Prostate gland (tissue), 2 donors: ENCODE measurements at places on chromosomes 1 and 21. TPM values are rescaled to one million over a fixed set of nuclear protein-coding genes. Genes with fewer than 3 reads are reported as not detected.
A peak's percentile ranks its signal among the peaks of the same experiment; 100 is the strongest.

Gene NBPF4
- 1.8 TPM for total RNA-seq

- no peak for DNase-seq
Observed at GRCh38 chr1:183226361-183226760, 40.3 kb downstream of the LAMC2 start.

- no peak for DNase-seq
Observed at GRCh38 chr1:211800925-211801607, 29.5 kb downstream of the LPGAT1 start.

Gene CLCA1
- total RNA-seq: 0.34 TPM

GRCh38 chr1:33317354-33317753 lies 3.5 kb downstream of the A3GALT2 start:
- DNase-seq: no peak

DNA sequence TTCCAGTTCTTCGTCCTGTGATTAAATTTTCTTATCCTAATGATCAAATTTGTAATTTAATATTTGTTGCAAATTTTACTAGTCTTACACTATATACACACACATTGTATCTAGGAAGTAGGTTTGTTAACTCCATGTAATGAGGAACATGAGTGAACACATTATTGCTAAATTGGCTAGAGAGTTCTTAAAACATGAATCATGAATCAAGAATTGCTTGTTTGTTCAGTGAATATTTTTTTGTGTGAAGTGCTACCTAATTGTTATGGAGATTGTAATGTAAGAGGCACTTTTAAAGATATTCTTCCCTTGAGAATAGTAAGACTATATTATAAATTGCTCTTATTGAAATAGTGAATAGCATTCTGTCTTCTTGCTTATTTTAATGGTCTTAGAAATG lies 4.6 kb downstream of the GPSM2 start:
- no peak for DNase-seq

DNA sequence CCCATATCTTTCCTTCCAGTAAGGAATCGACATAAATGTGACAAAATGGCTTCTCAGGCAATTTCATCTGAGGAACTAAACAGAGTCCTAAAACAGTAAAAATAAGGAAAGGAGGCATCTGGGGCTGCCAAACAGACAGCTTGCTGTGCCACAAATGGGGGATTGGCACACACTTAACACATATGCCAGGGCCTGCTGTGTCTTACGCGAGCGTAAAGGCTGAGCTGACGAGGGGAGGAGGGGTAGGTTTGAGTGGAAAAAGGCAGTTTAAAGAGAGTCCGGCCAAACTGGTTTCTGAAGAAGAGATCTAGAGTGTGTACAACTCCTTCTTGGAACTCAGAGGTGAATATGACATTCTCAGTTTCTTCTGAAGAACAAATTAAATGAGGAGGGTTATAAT lies 244.1 kb upstream of the MAP1LC3C start:
- peak; percentile 42 for DNase-seq

Gene RGS16
- 1.5 TPM for total RNA-seq

Gene P3R3URF
- not detected for total RNA-seq

DNA sequence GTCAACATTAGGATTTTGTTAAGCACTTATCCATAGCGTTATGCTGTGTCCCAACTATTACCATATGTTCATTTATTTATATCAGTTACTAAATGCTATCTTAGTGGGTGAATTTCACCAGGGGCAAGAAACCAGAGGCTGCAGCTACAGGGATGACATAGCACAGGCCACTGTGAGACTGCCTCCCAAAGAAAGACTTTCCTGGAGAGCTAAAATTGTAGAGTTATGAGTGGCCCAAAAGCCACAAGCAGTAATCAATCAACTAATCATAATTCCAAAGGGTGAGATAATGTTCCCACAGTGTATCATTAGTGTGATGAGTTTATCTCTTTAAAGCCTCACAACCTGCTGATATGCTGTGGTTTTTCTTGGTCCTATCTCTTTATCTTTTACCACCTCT lies 3.8 kb upstream of the TGFB2 start:
- DNase-seq: no peak

Gene AGL
- total RNA-seq: 17.6 TPM

DNA sequence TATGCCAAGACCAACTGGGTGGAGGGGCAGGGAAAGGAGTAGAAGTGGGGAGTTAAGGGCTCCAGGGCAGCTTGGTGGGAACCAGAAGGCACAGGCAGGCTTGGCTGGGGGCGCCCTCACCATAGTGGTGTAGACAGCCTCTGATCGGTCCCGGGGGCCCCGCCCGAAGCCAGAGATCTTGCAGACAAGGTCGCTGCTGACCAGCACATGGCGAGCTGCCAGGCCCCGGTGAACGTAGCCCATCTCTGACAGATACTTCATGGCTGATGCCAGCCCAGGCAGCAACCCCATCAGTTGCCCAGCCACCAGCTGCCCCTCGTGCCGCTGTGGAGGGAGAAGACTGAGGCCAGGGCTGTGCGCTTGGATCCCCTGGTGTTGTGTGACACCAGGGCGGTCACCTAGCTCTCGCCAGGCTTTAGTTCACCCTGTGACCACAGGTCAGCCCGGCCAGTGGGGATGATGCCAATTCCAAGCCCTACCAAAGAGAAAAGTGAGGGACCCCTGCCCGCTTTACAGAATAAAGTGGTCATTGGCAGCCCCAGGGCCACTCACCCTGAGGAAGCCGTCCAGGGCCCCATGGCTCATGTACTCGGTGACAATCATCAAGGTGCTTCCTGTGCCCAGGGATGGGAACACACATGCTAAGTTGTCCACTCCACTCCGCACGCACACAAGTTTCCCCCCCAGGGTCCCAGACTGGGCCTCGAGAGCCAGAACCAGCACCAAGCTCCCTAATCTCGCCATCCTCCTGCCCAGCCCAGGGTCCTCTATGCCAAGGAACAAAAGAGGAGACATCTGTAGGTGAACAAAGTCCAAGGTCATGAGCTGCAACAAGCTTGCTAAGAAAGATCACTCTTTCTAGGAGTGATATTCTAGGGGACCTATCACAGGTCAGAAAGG lies 28.2 kb downstream of the CDCA8 start:
- DNase-seq: no peak

GRCh38 chr1:158374860-158375259 lies 21.2 kb downstream of the CD1E start:
- no peak for DNase-seq

DNA sequence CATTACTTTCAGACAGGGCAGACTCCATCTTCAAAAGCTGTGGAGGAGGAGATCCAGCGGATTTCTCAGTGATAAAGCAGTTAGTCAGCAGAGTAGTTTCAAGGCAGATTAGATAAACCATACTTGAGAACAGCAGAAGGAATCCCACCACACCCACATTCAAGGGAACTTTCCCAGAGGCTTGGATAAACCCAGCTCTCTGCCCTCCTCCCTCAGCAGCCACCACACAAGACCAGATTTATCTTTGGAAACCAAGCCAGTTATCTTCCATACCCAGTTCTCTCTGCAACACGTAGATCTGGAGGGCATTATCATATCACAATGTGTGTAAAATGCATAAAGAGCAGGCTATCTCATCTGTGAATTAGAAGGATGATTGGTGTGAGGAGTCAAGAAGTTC lies 40.2 kb downstream of the GFI1 start:
- no peak for DNase-seq

DNA sequence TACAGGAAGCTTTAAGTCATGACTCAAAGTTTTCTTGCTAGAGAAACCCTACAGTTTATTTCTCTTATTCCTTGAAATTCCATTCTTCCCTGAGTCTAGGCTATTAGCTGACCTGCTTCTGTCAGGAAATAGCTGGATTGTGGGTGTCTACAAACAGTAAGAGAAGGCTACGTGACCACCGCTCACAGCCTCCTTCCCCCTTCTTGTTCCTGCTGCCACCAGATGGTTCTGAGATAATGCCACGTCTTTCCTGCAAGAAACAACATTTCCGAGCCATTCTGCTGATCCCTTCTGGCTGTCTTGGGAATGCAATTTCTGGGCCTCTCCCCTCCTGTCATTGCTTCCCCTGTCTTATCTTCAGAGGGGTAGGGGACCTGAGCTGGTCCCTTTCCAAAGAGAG lies 128.9 kb upstream of the SGIP1 start:
- DNase-seq: no peak
